ENCODE measurements at places on chromosomes 2 and 18.

DNA sequence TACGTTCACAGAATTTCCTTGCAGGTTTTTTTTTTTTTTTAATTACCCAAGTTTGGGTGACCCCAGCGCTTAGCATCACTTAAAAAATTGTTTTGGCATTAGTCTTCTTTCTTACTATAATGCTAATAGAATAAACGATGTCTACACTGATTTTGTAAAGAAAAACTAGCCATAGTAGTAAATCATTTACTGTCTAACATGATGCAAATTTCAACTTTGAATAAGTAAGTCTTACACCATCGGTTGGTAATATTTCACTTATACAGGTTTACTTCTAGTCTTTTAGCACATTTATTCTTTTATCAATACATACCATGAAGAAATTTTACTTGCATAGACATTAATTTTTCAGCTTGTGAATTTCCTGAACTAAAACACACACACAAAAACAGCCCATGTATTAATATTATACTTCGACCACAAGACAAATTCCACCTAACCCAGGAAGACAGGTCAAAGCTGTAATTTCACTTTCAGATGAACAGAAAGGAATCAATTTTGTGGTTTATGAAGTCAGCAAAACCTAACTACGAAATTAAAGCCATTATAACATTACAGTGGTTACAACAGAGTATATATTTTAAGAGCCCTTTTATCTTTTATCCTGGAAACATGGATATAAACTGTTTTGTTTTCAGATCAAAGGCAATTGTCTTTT, 1.9 kb downstream of the YES1 start:
- DNase-seq: no peak

DNA sequence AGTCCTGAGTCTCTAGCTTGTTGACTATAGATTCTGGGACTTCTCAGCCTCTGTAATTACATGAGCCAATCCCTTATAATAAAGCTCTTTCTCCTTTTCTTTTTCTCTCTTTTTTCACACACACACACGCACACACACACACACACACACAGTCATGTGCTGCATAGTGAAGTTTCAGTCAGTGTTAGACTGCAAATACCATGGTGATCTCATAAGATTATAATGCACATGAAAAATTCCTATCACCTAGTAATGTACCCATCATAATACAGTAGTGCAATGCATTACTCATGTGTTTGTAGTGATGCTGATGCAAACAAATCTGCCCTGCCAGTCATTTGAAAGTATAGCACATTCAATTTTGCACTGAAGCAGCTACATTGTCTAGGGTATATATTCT, 558.2 kb downstream of the SUCLG1 start:
- DNase-seq: no peak

DNA sequence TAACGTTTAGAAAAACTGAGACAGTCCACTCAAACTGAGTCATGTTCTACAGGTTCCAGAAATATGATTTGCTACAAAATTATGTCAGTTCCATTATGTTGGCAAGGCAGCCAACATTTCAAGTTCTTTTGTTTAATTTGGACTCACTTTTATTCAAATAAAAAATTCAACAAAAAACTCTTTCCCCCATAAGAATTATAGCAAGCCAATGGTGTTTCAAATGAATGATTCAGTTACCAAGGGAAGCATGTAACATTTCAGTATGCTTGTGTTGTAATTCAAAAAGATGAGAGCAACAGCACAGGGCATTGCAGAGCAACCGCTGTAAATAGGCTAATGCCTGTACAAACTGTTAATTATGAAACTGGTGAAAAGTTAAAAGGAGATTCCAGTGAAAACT, 140.8 kb downstream of the FIGN start:
- no peak for DNase-seq

- DNase-seq: no peak
Measured at GRCh38 chr2:159200498-159200897, 86.0 kb downstream of the WDSUB1 start.

GRCh38 chr2:151946899-151947812, 118.9 kb upstream of the ARL5A start:
- peak; percentile 26 for DNase-seq

- no peak for DNase-seq
Measured at GRCh38 chr2:235868224-235868623, 300.0 kb downstream of the GBX2 start.
